ENCODE measurements at places on chromosomes 1 and 21.

DNA sequence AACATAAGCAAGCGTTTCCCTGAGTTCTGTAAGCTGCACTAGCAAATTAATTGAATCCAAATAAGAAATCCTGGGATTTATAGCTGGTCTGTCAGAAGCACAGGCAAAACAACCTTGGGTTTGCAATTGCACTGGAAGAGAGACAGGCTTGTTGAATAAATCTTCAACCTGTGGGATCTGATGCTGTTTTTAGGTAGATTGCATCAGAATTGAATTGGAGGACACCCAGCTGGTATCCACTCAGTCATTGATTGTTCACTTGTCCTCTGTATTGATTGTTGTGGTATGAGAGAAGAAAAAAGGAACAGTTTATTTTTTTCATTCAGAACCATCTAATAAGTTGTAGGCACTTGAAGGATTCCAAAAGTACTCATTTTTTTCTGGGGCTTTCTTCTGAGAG, 497.4 kb downstream of the SIPA1L2 start:
- DNase-seq = no peak

DNA sequence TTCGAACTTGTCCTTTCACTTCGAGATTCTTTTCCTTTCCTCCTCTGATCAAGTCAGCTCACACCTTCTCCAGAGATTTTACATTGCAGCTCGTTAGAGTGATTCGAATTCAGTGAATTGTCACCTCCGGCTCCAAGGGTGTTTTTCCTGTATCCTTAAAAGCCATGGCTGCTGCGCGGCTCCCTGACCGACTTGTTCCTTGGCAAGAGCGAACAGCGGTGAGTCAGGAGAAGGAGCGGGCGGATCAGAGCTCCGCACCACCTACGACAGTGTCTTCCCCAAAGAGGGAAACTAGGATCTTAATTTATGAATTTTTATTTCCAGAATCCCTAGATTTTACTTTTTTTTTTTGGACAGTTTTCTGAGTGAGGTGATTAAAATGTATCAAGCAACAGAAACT, 204.4 kb upstream of the ADGRL2 start:
- no peak for DNase-seq

GRCh38 chr21:31952828-31953227, 80.0 kb downstream of the HUNK start:
- DNase-seq = no peak

DNA sequence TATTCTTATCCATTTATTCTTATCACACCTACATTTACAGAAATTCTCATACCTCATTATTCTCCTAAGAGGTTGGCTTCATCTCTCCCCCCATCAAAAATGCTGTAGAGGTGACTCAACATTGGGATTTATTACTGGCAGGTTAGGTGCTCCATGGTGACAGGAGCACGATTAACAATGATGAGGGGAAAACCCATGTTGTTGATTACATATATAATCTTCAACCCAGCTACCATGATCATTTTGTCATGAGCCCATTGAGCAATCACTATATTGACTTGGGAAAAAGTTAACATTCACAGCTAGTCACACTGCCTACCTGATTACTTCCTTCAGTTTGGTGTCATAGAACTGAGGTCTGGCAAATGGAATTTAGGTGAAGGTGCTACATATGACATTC, 712.1 kb upstream of the CHRM3 start:
- DNase-seq = no peak

- DNase-seq = no peak
Measured at GRCh38 chr21:31318971-31319370, 25.1 kb downstream of the TIAM1 start.

DNA sequence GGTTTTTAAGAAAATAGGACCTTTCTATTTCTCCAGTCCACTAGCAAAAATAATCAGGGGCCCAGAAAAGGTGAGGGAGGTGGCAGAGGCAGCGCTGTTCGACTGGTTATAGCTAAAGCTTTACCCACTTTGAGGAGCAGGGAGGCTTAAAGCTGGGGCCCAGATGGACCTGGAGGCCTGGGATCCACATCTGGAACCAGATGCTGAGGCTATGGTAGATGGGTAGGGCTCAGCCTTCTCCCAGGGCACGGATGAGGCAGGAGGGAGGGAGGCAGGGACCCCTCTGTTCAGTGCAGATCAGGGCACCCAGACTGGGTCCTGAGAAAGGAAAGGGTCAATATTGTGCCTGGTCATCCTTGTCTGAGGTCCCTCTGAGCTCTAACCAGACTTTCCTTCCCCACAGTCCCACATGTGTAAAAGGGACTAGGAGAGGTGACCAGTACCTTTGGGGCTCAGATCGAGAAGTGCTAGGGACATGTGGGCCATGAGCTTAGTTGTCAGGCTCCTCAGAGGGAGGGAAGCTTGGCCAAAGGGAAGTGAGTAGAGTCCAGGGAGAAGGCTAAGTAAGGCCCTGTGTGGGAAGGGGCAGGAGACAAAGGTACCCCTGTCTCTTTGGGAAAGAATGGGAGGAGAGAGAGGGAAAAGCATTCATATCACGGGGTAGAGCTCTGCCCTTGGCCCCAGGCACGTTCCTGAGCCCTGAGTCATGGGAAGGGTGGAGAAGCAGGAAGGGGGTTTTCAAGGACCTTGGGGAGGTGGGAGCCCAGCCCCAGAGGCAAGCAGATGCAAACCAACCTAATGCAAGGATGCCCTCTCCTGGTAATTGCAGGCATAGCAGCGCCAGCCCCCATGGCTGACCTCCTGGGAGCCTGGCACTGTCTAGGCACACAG, 15.4 kb downstream of the LMNA start:
- peak; percentile 91 for DNase-seq

DNA sequence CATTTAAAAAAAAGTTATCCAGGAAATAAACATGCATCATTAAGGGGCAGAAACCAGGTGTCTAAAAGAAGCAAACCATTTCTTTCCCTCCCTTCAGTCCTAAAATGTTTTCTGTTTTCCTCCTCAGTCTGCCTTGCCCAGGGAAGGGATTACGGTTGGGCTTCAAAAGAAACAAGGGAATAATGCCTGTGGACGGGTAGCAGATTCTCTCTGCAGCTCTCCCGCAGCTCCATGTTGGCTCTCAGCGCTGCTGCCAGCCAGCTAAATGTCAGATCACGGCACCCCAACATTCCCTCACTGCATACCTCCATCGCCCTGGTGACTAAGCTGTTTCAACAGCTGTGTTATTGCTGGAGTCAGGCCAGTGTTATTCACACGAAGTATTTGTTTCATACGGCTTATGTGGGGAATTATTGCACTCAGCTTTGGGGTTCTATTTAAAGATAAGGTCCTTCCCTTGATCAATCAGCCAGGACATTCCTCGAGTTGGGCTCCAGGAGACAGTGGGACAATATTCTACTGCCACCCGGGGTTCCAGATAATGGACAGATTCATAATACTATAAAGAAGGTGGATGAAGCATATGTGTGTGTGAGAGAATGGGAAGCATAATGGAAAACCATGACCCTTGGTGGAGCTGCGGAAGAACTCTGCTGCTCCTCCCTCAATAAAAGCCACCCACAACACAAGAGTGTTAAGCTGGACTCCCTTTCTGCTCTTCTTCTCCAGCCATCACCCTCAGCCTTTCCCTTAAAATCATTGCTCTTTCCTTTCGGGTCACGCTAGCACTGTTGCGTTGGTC, 58.2 kb downstream of the WLS start:
- peak; percentile 87 for DNase-seq

- no peak for DNase-seq
Measured at GRCh38 chr1:1086911-1087341, 12.8 kb upstream of the RNF223 start.

DNA sequence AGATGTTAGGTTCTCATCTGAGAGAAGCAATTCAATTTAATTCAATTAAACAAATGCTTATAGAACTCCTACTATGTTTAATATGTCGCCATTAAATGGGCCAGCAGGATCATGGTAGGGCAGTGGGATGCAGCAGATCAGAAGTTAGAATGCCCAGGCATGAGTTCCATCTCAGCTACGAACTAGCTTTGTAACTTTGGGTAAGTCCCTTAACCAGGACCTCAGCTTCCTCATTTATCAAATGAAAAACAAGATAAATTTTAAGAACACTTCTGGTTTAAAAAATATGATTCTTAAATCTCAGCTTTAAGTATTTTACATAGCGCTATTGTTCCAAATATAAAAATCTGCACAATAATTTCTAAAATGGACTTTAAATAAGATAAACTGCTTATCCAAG, 67.5 kb upstream of the GFI1 start:
- DNase-seq = no peak

GRCh38 chr1:242886137-242886536, 361.6 kb upstream of the PLD5 start:
- DNase-seq = no peak

- no peak for DNase-seq
Measured at GRCh38 chr1:232450615-232451014, 179.3 kb downstream of the SIPA1L2 start.

DNA sequence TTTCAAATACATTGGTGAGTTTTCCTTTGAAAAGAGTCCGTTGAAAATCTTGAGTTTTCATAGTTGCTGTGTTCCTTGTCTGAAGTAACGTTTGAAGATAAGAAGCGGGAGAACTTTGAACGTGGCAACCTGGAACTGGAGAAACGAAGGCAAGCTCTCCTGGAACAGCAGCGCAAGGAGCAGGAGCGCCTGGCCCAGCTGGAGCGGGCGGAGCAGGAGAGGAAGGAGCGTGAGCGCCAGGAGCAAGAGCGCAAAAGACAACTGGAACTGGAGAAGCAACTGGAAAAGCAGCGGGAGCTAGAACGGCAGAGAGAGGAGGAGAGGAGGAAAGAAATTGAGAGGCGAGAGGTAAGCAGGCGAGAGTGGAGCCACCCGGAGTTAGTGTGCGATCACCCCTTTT, 129.7 kb downstream of the ITSN1 start:
- DNase-seq = no peak

- no peak for DNase-seq
Measured at GRCh38 chr1:9417695-9418094, 121.6 kb upstream of the SLC25A33 start.

GRCh38 chr1:115982400-115982799, 6.1 kb downstream of the SLC22A15 start:
- DNase-seq = no peak

- no peak for DNase-seq
Measured at GRCh38 chr1:15816674-15817073, 9.2 kb upstream of the UQCRHL start.

DNA sequence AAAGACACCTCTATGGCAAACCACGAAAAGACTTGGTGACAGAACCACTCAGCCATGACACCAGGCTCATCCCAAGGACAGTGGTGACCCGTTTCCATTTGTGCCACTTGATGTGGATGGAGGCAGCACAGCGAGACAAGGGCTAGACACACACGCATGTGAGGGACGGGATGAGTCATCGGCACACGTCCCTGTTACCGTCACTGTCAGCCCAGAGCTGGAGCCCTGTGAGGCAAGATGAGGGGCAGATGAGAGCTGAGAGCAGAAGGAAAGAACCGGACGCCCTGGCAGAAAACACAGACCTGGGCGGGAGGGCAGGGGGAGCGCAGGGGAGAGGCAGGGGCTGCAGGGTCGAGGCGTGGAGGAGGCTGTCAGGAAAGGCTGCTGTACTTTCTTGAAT, 57.8 kb downstream of the SIK1 start:
- DNase-seq = no peak

- DNase-seq = no peak
Measured at GRCh38 chr1:78369546-78369945, 121.2 kb upstream of the PTGFR start.

DNA sequence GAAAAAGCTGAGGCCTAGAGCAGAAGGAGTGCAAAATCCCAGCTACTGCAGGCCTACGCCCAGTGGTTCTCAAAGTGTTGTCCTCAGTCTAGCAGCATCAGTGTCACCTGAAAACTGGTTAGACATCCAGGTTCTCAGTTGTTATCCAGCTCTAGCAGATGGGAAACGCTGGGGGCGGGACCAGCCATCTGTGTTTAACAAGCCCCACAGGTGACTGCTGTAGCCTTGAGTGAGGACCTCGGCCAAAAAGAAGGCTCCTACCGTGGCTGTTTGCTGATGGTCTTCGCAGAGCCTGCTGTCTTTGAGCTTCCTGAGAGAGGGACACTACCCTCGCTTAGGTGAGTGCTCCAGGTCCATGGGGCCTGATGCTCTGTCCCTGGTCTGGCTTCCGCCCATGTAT, 69.7 kb downstream of the LRRN2 start:
- no peak for DNase-seq

GRCh38 chr1:163875200-163875926, 553.6 kb downstream of the NUF2 start:
- DNase-seq = peak; percentile 94

GRCh38 chr1:159921700-159922504, 3.4 kb downstream of the TAGLN2 start:
- DNase-seq = no peak

DNA sequence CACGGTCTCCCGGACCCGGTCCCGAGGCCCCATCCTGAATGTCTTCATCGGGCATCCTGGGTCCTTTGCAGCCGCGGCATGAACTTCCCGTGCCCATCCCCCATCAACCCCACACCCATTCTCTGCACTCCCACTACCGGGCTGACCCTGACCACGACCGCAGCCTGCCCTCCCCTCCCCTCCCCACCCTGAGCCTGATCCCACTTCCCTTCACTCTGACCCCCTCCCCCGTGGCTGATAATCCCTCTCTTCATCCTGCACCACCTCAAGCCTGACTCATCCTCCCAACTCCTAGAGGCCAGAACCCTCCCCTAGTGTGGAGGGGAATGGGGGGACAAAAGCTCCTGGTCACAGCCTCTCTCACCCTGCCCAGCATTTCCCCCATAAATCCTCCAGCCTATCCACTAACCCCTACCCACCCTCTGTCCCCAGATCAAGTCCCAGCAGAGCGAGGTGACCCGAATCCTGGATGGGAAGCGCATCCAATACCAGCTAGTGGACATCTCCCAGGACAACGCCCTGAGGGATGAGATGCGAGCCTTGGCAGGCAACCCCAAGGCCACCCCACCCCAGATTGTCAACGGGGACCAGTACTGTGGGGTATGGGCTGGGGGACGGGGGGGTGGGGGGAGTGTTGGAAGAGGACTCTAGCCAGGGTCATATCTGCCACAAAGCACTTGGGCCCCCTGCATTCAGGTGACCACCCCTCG, 602 bp downstream of the SH3BGRL3 start:
- no peak for DNase-seq

- no peak for DNase-seq
Measured at GRCh38 chr1:247304031-247304430, 27.6 kb downstream of the ZNF496 start.

- no peak for DNase-seq
Measured at GRCh38 chr1:177517546-177517945, 346.8 kb downstream of the BRINP2 start.

GRCh38 chr1:90854397-90854924, 137.4 kb upstream of the BARHL2 start:
- DNase-seq = no peak

DNA sequence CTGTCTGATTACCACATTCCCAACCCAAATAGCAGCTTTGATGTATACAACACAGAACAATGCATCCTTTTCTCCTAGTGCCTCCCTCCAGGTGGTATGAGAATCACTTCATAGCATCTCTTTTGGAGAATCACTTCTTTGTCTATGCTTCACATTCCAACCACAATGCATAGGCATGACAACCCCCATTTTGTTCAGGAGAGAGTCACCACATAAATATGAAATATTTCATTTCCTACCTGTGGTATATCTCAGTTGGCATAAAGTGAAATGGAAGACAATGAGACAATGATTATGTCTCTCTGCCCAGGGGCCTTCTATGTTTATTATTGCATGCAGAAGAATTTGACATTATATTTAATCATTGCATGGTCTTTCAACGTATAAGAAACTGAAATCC, 112.2 kb downstream of the BRINP2 start:
- no peak for DNase-seq
